ENCODE measurements at places on chromosomes 5 and 9.

DNA sequence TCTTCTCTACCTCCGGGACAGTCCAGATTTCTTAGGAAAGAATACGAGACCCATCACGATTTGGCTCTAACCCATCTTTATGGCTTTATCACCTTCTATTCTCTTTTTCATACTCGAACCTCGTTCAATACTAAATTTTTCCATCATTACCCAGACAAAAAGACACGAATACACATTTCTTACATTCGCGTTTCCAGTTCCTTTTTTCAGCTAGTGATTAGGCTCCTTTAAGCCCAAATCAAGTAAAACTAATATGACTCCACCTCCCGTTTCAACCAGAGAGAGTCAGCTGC, 506 bp downstream of the ZBTB6 start:
- no peak for DNase-seq

DNA sequence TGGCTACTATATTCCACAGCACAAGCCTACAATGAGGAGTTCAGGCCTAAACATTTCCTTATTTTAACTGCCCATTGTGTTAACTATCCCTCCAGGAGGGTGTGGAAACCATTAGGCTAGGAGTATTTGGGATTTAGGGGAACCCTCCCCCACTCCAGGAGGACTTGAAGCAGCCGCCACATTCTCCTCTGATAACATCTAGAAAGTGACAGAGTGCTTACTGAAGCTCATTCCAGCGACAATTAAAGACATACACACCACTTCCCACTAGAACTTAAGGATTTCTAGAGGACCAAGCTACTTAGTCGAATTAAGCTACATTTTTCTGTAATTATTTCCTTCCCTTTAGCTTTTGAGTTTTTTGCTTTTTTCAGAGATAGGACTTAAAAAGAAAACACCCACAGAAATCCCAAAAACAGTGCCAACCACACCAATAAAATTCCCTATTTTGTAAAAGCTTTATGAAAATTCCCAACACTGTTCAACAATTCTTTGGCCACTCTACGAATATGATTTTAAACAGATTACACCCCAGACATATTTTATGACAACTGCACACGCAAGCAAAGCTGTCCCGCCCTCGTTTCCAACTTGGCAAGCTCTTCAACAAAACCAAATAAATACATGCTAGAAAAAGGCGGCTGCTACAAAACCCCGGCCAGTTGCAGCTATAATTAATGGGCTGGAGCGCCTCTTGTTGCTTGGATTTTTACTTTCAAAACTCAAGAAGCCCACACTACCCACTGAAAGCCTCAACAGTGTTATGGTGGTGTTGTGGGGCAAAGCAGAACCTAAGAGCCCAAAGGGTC, 4.5 kb downstream of the ROR2 start:
- DNase-seq = no peak

GRCh38 chr9:9352877-9353481, 1259.8 kb downstream of the PTPRD start:
- DNase-seq = no peak

GRCh38 chr5:168948746-168949145, 352.2 kb downstream of the SLIT3 start:
- no peak for DNase-seq

DNA sequence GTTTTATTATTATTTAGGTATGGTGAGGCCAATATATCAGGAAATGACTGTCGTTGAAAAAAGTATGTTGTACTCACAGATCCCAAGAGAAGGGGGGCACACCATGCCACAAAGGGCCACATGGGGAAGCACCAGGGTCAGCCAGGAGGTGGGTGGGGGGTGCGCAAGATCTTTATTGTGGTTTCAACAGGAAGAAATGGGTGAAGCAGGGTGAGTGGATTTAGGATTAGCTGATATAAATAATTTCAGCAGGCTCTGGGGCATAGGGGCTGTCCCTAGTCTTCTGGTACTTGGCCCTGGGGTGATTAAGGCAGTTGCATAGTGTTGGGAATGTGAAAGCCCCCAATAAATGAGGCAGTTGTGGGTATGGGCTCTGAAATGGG, 8.6 kb downstream of the PDCD1LG2 start:
- no peak for DNase-seq

- no peak for DNase-seq
Observed at GRCh38 chr9:100394032-100394695, 32.8 kb upstream of the MSANTD3 start.

DNA sequence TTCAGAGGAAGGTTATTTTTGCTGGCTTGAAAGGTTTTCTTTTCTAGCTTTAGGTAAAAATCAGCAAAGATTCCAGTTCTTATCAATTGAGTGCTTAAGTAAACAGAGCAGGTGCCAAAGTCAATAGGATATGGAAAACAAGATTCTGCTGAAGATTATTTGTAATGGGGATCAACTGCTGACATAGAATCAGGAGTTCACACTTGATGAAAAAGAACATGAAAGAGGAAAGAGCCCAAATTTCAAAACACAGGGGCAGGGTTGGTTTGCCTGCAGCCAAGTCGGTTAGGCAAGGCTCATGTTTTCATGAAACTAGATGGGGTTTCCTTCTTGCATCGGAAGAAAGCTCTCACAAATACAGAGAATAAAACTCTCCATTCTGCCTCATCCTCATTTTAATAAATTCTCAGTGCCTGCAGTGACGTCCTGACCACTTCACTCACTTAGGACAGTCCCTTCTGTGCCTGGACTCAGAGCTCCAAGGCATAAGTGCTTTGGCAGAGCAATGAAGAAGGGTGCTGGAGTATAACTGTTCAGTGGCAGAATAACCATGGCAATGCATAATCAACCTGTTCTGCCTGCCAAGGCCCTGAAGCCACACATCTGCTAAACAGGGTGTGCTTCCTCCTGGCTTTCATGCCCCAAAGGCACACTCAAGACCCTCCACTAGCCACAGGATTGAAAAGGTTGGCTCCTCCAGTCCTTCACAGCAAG, 179.6 kb downstream of the GNAQ start:
- no peak for DNase-seq

DNA sequence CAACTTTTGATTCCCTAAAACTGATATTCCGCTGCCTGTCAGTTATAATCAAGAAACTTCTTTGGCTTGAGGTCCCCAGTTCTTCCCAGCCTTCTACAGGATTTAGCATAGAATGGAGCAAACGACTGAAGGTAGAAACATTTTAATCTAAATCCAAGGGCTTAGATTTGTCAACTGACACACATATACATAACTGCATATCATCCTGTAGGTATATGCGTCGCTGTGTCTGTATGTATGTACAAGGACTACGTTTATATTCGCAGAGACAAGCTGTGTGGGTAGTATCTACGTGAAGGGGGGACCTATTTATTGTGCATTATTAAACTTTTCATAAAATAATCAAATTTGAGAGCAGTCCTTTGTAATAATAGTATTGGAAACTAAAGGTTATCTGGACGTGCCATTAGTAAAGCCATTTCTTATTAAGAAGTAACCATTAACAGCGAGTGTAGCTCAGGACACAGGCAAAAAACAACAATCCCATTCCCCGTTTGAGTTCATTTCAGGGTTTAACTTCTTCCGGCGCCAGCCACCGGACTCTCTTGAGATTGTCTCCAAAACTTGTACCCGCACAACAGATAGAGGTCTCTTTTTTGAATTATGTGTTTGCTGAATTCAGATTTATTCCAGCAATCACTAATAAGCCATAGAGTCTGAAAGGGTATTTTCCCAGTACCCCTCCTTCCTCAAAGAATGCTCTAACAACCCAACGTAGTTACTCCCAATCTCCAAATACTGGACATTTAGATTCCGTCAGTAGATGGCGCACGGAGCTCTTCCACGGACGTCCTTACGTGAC, 2.1 kb upstream of the MLLT3 start:
- DNase-seq = peak; percentile 65

DNA sequence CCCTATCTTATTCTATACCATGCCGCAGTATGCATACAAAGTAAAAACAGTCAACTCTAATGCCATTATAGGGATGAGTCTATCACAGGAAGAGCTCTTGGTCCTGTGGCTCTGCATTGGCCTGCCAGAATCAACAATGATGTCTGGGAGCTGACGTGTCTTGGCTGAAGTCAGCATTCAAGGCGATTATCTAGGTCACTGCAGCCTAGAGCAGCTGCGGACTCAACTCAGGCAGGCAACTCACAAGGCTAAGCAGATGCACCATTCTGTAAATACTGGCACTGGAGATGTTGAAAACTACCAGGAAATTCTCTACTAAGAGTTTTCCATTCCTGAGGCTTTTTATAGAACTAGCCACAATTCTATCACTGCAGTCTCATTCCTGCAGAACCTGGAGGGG, 13.3 kb downstream of the SPATA9 start:
- DNase-seq = no peak

GRCh38 chr9:112500842-112501241, 14.2 kb downstream of the KIAA1958 start:
- no peak for DNase-seq

GRCh38 chr9:80797831-80798688, 891.3 kb downstream of the TLE1 start:
- DNase-seq = peak; percentile 91

DNA sequence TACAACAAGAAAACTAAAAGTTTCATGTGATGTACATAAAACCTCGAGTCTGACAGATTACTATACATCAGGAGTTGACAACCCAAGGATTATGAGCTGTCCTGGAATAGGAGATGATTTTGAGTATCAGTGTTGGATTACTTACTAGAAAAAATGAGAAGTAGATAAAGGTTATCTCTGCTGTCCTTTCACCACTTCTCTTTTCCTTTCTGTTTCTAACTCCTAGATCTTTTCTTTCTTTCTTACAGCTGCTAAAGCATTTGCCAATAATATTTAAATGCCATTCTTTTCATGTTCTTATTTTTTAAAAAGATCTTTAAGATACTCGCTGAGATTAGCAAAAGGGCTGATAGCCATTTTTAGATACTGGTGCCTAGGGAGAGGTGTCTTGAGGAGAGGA, 14.8 kb downstream of the RBM27 start:
- DNase-seq = no peak

All from HFF-Myc (cell line).